NCI-H1417 treated with DMSO at 0.1 percent for 48 hours (cell line): ENCODE measurements at places on chromosomes 2 and 18.

DNA sequence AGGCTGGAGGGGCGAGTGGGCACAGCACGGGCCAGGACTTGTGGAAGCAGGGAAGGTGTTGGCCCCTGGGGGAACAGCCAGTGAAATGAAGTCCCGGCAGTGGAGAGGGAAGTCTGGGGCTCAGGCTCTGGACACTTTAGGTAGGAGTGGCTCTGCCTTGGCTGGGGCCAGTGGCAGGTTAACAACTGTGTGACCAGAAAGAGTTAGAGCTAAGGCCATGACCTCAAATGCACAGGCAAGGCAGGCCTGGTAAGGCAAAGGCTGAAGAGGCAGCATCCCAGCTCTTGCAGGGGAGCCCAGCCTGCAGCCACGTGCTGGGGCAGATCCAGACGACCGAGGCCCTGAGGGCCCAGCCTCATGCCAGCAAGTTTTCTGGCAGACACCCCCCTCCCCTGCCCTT, 21.5 kb downstream of the PCARE start:
- DNase-seq, result no peak

GRCh38 chr2:123693836-123694235, 331.3 kb upstream of the CNTNAP5 start:
- DNase-seq, result no peak

DNA sequence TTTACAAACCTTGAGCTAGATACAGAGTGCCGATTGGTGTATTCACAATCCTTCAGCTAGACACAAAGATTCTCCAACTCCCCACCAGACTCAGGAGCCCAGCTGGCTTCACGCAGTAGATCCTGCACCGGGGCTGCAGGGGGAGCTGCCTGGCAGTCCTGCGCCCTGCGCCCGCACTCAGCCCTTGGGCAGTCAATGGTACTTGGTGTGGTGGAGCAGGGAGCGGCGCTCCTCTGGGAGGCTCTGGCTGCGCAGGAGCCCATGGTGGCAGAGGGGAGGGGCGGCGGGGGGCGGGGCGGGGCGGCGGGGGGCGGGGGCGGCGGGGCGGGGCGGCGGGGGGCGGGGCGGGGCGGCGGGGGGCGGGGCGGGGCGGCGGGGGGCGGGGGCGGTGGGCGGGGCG, 923.4 kb downstream of the SOCS6 start:
- DNase-seq, result no peak

- DNase-seq, result no peak
Observed at GRCh38 chr18:61829108-61829507, 63.7 kb downstream of the RNF152 start.

DNA sequence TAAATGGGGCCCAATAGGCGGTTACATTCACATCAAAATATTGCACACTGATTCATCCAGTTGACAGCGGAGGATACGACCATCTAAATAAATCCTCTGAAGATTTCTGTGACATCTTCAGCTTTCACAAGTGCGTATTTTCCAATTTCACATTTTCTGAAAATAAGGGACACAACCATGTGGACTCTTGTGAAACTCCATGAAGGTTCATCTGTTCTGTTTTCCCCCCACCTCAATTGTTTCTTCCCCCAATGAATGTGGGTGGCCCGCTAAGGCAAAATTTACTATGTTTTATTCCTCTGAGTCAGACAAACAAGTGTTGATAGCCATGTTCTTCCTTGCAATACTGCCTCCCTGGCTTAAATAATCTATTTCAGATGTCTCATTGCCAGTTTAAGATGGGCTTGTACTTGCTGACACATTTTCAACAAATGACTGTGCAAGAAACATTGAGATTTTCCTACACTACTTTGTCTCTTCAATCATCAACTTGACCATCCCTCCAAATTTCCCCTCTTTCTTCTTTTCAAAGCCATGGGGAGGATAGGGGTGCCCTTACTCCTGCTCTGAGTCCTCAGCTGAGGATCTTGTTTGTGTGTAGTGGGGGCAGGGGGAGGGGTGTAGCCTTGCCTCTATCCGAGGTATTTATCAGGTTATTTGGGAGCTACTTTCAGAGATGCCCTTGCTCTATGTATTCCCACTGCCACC, 78.2 kb downstream of the BCL11A start:
- DNase-seq, result no peak

DNA sequence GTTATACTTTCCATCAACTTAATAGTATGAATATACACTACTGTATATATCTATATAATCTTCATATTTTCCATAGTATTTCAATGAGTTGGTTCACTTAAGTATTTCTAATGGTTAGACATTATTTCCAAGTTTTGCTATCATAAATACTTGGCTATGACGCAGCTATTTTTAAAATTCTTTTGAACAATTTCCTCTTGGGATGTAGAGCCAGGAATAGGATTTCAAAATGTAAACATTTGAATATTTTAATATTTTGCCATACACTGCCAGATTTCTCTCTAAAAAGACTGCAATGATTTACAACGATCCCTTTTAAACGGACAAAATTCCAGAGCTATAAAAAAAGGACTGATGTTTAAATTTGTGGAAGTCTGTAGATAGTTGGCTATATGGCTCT, 95.6 kb downstream of the NUP35 start:
- DNase-seq, result no peak

DNA sequence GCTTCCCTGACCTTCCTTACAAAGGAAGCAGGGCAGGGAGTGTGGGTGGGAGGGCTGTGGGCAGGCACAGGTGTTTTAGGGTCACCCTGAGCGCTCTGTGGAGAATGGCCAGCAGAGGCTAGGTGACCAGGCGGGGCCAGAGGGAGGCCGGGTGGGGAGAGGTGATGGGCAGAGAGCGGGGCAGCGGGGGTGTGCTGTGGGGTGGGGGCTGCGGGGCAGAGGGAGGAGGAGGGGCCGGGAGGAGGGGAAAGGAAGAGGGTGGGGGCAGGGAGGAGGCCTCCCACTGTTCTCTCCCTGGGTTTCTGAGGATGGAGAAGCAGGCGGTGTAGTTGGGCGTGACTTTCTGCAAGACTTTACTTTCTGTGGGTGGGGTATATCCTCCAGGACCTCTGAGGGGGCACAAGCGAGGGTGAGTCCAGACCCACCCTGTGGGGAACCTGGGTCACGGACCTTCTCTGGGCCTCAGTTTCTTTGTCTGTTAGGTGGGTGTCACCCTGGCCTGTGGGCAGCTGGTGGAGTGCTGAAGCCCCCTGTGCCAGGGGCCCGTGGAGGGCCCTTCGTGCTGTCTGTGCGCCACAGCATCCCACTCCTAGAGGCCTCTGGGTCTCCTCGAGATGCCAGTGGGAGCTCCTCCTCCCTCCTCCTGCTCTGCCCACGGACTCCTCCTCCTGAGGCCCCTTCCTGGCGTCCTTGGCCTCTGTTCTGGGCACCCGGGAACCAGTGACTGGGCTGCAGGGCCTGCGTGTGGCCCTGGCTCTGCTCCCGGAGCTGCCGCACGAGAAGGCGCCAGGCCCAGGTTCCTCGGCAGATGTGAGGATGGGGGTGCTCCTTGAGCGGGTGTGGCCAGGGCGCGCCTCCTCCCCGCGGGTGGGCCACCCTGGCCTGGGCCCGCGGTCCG, 6.3 kb upstream of the NEU4 start:
- no peak for DNase-seq

DNA sequence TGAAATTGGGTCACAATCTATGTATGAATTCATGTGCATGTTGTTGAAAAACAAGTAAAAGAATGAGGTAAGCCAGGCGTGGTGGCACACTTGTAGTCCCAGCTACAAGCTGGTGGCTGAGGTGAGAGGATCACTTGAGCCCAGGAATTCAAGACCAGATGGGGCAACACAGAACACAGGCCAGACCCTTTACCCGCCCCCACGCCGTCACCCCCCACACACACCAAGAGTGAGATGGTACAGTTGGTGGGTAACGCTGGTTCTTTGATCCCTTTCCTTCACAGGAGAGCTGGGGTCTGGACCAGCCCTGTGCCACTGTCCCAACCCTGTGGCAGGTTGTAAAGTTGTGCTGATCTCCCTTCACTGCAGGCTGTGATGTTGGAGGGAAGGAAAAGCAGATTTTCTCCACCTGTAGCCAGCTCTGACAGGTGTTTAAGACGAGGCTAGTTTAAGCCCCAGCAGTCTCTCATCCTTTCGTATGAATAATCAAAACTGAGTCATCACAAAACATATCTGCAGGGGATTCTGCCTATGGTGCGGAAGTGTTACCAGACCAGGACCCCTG, 13.6 kb downstream of the B3GNT2 start:
- no peak for DNase-seq

GRCh38 chr2:112519506-112519905, 22.8 kb upstream of the POLR1B start:
- no peak for DNase-seq

- no peak for DNase-seq
Observed at GRCh38 chr18:58132595-58133261, 88.7 kb downstream of the NEDD4L start.

- DNase-seq, result no peak
Observed at GRCh38 chr18:5463390-5463789, 80.4 kb downstream of the EPB41L3 start.

DNA sequence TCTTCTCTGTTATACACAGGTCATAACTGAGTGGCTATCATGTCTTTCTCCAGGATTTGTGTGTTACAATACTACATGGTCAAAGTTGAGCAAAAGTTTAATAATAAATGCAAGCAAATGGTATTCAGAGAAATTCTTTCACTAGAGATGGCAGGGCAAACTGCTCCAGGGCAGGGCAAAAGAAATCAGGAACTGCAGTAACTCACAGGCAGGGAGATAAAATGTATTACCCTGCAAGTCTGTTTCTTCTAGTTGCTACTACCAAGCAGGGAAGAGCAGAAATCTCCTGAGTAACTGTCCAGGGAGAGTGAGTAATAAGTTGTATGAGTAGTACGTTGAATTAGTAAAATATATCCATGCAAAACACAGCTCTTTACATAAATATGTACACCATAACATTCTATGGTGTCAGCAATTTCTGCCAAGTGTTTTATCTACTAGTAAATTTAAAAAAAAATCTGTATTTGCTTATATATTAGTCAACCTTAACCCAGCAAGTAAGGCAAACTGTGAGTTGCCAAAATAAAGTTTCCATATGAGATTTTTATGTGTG, 404.1 kb downstream of the ZEB2 start:
- DNase-seq, result no peak

- no peak for DNase-seq
Observed at GRCh38 chr2:8548065-8548618, 133.7 kb upstream of the ID2 start.

GRCh38 chr2:159936471-159936870, 125.9 kb downstream of the PLA2R1 start:
- DNase-seq, result no peak

GRCh38 chr2:40315683-40316082, 136.2 kb downstream of the SLC8A1 start:
- no peak for DNase-seq

DNA sequence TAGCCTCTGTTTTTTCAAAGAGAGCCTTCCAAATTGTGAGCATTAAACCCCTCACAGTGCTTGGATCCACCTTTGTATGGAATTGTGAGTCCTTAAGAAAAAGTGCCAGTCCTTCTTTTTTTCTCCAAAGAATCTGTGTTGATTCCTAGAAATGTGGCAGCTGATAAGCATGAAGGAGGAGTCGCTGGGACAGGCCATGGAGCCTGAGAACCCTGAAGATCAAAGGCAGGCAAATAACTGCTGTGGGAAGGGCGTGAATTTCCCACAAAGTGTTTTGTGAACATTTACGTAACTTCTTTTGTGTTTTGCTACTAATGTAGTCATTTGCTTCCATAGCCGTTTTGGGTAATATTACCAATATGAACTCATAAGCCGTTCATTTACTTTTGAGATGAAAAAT, 27.7 kb upstream of the CHMP1B start:
- no peak for DNase-seq

- no peak for DNase-seq
Observed at GRCh38 chr2:1636791-1637415, 107.4 kb downstream of the PXDN start.

DNA sequence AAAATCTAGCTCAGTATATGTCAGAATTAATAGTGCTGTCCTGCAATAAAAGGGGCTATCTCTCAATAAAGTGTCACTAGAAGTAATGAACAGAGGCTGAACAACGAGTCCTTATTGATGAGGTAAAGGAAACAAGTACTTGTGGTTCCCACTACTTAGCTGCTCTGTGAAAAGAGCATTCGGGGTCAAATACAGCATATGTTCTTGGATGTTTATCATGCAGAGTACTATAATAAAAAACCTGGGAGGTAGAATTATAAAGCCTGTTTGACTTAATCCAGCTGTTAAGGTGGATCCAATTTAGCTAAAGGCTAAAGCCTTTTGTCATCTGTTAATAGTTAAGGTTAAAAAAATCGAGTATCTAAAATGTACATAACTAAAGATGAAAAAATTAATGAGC, 32.4 kb downstream of the SLC35F5 start:
- no peak for DNase-seq

DNA sequence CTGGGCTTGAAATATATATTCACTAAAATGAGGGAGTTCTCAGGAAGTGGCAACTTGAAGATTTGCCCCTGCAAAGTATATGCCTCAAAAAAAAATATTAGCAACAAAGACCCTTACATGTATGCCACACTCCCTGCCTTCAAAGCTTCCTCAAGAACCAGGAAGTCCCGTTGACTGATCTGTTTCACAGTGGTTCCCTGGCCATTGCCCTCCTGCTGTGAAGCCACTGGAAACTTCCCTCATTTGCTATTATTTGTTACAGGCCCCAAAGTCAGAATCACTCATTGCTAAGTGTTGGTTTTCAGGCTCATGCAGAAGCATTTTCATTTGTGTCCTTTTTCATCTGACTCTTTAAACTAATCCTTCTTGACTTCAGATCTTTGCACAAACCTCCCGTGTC, 421.5 kb downstream of the ZNF521 start:
- DNase-seq, result no peak

DNA sequence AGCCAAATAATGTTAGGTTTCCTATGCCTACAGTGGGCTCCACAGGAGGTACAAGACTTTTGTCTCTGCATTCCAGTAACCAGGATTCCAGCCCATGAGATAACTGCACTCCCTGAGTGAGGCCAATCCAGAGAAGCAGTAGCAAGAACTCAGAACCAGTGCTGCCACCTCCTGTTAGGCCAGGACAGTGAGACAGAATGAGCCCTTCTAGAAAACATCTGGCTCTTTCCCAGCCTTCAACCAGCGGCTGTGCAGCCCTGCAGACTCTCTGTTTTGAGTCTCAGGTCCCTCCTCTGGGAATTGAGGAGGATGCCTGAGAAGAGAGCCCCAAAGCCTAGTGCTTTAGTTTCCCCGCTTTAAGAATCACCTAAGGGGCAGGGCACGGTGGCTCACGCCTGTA, 44.2 kb downstream of the ARID5A start:
- DNase-seq, result no peak

DNA sequence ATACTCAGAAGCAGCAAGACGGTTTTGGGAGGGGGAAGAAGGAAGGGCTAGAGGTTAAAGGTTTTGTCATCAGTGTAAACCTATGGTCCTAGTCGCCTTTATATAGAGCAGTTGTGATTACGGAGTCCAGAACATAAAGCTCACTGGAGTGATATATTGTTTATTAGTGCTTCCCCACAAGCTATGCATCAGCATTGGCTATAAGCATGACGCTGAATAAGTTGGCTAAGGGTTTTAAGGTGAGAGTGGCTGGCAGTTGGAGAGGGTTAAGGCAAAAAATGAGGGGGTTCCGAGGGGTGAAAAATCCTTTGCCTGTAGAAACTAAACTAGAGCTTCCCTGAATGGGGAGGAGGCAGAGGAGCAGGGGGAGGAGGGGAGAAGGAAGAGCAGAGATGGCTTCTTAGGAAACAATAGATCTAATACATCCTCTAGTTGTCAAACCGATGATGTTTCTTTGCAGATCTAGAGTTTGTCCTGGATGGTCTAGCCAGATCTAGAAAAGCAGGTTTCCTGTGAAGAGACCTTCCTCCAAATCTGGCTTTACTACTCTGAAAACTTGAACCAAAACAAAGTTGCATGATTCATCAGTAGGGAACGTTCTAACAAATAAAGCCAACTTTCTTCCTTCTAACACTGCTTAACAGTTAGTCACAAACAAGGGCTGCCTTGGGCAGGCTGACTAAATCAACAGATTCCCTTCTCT, 2.5 kb downstream of the KLF7 start:
- no peak for DNase-seq
